Right renal cortex interstitium (tissue), 3 donors: ENCODE measurements at places on chromosomes 1 and 21.

- DNase-seq, result no peak
Observed at GRCh38 chr1:204357551-204358490, 1.9 kb downstream of the PLEKHA6 start.

- DNase-seq, result no peak
Observed at GRCh38 chr1:195113471-195113870, 1494.8 kb downstream of the KCNT2 start.

GRCh38 chr1:92929461-92929860 is 31.8 kb downstream of the DIPK1A start:
- DNase-seq, result no peak

GRCh38 chr1:67979532-67979931 is 70.9 kb downstream of the DIRAS3 start:
- no peak for DNase-seq

GRCh38 chr1:81582467-81582986 is 218.2 kb upstream of the ADGRL2 start:
- DNase-seq, result no peak

DNA sequence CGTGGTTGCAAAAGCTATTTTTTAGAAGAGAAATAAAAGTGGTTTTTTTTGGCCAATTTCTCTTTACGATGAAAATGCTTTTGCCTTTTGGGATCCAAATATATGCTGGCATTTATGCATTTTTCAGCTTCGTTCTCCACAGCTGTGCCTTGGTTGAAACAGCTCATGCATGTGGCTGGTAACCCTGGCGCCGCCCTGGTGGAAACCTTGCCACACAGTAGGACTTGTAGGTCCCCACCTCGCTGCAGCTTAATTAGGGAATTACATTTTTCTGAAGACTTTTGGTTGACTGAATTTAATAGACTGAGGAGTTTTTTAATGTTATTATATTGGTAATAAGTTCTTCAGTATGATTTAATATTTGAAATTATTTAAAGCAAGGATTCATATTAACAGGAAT is 12.7 kb upstream of the PCP4 start:
- DNase-seq, result no peak

- DNase-seq, result no peak
Observed at GRCh38 chr1:72466376-72466775, 184.0 kb upstream of the NEGR1 start.

- DNase-seq, result no peak
Observed at GRCh38 chr1:248786156-248786555, 30.6 kb upstream of the LYPD8 start.

DNA sequence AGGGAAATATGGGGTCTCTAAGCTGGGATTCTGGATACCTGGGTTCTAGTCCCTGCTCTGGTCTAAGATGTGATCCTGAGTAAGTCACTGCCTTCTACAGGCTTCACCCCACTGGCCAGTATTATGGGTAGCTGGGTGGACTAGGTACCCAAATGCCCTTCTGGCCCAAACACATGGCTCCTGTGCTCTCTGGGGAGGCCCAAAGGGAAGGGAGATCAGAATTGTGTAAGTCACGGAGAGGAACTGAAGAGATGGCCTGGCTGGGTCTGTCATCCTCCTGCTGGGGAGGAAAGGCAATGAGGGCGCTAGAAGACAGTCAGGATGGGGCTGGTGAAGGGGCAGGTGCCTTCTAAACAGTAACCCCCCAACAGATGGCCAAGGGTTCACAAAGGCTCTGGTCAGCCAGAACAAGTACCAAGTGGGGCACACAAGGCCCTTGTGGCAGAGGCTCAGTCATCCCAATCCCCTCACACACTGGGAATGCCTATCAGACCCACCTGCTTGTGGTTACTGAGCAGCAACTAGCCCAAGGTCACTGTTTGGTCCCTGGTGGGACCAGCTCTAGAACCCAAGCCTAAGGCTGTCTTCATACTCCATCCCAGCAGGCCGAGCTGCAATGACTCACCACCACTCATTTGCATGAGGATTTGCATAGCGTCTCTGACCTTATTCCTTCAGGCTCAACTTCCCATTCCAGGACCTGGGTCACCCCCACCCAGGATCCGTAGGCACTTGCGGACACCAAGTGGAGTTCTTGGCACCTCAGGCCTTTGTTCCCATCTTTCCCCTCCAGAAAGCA is 9.2 kb downstream of the MEF2D start:
- no peak for DNase-seq

DNA sequence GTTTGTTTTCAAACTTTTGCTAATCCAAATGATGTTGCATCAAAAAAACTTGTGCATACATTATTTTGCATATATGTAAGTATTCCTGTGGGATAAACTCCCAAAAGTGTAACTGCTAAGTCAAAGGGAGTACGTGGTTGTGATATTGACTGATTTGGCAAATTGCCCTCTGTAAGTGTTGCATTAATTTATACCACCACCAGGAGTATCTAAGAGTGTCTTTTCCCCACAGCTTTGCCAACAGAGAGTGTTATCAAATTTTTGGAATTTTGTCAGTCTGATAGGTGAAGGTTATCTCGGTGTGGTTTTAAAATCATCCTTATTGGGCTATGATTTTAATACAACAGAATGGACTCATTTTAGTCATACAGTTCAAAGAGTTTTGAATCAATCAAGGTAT is 30.1 kb upstream of the PARP1 start:
- no peak for DNase-seq

- DNase-seq, result no peak
Observed at GRCh38 chr1:151612501-151613281, 841 bp downstream of the SNX27 start.

DNA sequence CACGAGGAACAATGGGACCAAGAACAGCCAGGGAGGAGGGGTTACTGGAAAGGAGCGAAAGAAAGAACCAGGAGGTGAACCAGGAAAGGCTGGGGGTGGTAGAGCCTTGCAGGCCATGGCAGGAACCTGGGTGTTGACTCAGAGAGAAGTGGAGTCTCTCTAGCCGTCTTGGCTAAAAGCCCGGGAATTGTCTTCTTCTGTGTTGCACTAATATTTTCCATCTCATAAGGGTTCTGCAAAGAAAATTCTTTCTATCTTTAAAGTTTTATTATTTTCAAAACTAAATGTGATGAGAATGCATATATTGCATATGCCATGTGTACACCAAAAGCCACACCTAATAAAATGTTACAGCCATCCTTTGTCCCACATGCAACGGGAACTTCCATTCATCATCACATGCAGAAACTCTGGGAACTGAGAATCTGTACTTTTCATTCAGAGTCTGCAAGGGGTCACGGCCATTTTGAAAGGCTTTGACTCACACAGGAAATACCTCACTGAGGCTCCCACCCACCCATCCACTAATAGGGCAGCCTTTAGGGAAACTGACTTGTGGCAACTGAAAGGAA is 38.0 kb downstream of the ERG start:
- DNase-seq, result no peak

DNA sequence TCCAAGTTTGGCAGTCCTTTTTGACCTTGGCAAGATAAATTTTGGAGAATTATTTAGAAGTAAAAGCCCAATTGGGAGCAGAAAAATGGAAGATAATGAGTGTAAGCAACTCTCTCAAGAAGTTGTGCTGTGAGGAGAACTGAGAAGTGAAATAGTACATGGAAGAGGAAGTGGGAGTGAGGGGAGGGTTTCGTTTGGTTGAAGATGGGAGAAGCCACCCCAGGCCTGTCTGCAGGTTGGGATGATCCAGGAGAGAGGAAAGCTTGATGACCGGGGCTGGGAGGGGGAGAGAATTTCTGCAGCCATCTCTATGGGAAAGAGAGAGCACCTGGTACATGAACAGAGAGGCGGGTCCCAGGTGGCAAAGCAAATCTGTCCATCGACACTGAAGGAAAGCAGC is 8.6 kb upstream of the RCAN1 start:
- no peak for DNase-seq

DNA sequence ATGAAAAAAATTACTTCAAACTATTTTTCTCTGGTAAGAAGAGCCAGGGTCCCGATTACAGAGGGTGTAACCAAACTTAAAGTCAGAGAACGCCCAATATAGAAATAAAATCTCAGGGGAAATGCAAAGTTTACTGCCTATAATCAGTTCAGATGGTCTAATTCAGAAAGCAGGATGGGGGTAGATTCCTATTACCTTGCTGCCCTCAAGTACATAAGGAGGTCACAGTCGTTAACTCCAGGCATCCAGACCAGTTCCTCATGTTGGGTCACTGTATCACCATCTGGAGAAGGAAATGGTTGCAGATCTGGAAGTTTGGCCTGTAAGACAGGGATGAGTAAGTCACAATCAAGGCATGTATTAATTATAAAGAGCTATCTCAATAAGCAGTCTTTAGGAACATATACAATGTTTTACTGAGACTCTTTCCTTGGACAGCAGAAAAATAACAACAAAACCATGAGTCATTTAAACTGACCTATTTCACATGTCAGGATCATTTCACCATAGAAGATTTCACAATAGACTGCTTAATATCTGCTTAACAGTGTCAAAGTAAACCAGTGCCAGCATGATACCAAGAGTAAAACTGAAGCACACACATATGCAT is 179.4 kb downstream of the SLC45A1 start:
- DNase-seq, result no peak

DNA sequence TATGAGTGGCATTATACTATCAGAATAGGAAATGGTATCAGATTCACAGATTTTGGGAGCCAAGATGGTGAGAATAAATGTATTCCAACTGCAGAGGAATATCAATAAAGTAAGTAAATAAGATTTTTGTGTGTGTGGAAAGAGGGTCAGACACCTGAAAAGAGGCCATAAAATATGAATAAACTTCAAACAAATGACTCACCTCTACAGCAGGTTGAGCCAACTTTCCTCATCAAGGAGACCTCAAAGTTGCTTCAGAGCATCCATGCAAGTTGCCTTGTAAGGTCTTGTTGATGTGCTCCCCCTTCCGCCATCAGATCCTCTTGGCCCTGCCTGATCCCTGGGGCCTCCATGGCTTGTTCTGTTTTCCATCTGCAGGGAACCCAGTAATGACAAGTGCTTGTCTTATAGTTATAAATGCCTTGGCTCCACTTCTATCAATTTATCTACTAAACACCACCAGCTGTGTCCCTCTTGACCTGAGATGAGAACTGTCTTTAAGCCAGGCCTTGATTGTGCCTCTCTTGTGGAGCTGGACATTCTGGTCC is 775.6 kb downstream of the LTN1 start:
- DNase-seq, result no peak
